ENCODE measurements at places on chromosomes 7 and 10. TPM values are rescaled to one million over a fixed set of nuclear protein-coding genes. Genes with fewer than 3 reads are reported as not detected.
A peak's percentile ranks its signal among the peaks of the same experiment; 100 is the strongest.

GRCh38 chr7:94301024-94301586 is 93.6 kb upstream of the COL1A2 start:
- peak; percentile 78 for DNase-seq

PPP1R17 gene
- 4.1 TPM for polyA plus RNA-seq

DNA sequence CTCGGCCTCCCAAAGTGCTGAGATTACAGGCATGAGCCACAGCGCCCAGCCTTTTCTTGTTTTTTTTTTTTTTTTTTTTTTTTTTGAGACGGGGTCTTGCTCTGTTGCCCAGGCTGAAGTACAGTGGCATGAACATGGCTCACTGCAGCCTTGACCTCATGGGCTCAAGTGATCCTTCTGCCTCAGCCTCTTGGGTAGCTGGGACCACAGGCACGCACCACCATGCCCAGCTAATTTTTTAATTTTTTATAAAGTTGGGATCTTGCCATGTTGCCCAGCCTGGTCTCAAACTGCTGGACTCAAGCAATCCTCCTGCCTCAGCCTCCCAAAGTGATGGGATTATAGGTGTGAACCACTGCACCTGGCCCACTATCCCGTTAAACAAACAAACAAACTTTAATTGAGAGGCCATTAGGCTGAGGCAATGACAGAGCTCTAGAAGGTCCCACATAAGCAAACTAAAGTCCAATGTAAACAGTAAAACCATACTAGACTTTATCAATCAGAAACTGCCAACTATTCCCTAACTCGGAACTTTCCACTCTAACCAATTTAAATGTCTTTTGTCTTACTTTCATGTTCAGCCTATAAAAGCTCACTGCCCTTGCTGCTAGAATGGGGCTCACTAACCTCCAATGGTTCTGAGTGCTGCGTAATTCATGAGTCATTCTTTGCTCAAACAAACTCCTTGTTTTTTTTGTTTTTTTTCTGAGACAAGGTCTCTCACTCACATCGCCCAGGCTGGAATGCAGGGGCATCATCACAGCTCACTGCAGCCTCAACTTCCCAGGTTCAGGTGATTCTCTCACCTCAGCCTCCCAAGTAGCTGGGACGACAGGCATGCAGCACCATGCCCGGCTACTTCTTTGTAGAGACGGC is 1.9 kb downstream of the DHX32 start:
- DNase-seq: no peak

DNA sequence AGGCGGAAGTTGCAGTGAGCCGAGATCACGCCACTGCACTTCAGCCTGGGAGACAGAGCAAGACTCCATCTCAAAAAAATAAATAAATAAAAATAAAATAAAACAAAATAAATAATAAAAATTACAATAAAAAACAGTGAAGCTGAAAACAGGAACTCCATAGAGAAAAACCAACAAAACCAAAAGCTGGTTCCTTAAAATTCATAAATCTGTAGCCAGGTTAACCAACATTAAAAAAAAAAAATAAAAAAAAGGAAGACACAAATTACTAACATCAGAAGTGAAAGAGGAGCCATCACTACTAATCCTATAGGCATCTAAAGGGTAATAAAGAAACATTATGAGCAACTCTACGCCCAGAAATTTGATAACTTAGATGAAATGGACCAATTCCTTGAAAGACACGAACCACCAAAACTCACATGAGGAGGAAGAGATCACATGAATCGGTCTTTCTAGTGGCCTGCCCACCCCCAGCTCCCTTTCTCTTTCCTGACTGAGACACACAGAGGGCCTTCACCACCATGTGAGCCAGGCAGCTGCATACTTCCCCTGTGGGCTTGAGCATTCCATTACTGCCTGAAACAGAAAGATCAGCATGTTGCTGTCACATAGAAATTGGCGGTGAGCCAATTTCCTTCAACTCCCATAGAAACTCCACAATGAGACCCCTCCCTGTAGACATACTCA is 208.7 kb downstream of the MAD1L1 start:
- no peak for DNase-seq

DNA sequence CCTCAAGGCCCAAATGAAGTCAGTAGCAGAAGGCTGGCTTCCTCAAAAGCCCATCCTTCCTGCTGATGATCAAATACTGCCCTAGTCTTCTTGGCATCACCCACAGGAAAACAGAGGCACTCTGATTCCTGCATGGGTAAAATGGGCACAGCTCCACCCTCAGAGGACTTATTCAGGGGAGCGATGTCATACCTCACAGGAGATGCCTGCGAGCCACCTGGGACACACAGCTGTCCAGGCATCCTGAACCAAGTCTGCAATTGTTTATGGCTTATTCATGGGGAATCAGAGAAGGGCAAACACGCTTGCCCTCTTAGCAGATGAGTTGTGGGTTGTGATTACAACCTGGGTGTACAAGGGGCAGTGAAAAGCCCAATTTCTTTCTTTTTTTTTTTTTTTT is 22.0 kb upstream of the LMTK2 start:
- no peak for DNase-seq

- DNase-seq: peak; percentile 28
Measured at GRCh38 chr7:69412331-69413146, 185.7 kb upstream of the AUTS2 start.

- no peak for DNase-seq
Measured at GRCh38 chr10:56831681-56832080, 470.6 kb upstream of the ZWINT start.

PANK1 gene
- polyA plus RNA-seq: 6.3 TPM

- DNase-seq: no peak
Measured at GRCh38 chr7:36459236-36459960, 69.7 kb downstream of the ANLN start.

DNA sequence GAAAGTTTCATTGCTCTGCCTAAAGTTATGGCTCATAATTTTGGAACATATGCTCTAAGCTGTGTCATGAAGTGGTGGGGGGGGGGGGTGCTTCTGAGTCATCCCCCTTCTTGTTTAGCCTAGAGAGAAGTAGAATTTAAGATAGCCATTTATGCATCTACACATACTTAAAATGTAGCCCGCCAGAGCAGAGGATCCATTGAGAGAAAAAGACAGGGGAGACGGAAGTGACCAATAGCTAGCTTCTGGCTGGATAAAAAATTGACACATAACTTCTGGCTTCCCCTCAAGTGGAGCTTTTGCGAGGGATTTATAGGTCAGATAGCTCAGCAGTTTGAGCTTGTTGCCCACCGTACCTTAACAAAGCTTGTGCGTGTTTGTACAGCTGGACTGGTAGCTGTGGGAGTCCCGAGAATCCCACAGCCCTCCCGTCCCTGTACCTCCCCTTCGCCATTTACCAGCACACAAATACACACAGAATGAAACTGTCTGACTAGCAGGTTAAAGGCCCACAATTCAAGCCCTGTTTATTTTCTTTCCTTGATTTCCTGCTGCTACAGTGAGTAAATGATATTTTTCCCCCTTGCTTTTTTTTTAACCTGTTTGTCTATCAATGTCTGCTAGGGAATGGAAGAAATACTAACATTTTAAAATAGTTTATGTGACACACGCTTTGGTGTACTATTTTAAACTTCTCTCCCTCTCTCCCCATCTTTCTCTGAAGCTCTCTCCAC is 232.6 kb upstream of the FERD3L start:
- DNase-seq: no peak

DNA sequence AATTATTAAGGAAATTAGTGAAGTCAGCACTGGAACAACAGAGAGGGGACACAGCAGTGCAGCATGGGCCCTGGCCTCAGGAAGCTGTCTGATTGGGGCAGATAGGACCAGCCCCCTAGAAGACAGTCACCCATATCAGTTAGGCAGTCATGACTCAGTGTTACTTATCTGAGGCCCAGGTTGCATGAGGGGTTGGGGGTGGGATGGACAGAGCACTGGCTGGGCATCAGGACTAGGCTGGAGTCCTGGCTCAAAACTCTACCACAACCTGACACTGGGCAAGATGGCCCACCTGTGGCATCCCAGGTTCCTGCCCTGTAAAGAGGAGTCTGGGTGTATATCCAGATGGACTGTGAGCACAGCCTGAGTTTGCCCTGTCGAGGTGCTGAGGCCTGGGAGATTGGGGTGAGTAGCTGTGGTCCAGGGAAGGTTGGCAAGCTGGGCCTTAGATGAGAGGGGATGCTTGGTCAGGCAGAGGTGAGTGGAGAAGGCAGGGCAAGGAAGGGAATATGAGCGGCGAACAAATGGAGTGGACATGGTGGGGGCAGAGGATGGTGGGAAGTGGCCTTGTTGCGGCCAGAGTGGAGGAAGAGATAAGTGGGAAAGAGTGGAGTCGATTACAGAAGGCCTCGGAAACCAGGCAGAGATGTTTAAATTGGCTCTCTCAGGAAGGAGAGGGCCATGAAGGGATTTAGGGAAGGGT is 37.5 kb downstream of the HK1 start:
- no peak for DNase-seq

DNA sequence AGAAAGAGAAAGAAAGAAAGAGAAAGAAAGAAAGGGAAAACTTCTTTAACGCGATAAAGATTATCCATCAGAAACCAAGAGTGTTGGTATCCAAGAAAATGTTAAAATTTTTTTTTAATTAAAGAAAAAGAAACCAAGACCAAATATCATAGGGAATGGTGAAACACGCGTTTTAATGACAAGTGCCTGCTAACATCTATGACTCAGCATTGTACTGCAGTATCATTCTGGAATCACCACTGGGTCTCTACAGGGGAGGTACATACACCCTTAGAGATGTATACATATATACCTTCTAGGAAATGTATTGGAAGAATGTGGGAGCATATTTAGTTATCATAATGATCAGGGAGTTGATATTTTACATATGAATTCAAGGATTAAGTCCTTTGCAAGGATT is 32.1 kb upstream of the PIK3AP1 start:
- DNase-seq: no peak

DNA sequence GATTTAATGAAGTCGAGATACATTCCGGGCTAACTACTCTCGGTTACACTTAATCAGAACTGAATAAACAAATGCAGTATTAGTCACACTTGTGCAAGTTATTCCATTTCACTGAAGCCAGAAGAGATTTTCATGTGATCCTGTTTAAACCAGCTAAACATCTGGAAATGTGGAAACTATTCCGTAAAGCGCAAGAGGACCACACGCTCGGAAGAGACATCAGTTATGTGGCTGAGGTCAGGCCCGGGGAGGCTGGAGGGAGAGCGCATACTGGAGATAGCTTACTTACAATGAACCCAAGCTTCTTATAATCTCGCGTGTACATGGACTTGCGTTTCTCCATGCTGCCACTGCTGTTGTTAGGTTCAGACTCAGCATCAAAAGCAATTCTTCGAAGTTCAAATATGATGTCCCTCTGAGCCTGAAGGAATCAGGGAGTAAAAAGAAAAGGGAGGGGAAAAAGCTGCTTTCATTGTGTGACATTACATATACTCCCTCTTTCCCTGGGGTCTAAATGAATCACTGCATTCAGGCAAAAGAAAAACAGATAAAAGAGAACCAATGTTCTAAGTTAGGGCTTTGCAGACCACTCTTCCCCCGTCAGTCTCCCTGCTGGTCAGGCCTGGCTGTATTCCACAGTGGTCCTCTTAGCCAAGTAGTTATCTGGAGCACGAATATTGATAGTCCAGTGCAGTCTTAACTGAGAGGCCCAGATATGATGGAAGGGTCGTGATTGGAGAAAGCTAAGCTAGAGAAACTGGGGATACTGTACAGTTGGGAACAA is 237.4 kb downstream of the ELMO1 start:
- peak; percentile 57 for DNase-seq
